ENCODE measurements at places on chromosomes 1 and 21. TPM values are rescaled to one million over a fixed set of nuclear protein-coding genes. Genes with fewer than 3 reads are reported as not detected.
A peak's percentile ranks its signal among the peaks of the same experiment; 100 is the strongest.

GRCh38 chr1:211587123-211587522 lies 8.2 kb upstream of the SLC30A1 start:
- no peak overlapping the region for H3K27ac ChIP-seq
- H3K27me3 ChIP-seq = no peaks in the 10 kb centered on the region
- no peak for DNase-seq
- H3K36me3 ChIP-seq = no peaks in the 10 kb centered on the region

DNA sequence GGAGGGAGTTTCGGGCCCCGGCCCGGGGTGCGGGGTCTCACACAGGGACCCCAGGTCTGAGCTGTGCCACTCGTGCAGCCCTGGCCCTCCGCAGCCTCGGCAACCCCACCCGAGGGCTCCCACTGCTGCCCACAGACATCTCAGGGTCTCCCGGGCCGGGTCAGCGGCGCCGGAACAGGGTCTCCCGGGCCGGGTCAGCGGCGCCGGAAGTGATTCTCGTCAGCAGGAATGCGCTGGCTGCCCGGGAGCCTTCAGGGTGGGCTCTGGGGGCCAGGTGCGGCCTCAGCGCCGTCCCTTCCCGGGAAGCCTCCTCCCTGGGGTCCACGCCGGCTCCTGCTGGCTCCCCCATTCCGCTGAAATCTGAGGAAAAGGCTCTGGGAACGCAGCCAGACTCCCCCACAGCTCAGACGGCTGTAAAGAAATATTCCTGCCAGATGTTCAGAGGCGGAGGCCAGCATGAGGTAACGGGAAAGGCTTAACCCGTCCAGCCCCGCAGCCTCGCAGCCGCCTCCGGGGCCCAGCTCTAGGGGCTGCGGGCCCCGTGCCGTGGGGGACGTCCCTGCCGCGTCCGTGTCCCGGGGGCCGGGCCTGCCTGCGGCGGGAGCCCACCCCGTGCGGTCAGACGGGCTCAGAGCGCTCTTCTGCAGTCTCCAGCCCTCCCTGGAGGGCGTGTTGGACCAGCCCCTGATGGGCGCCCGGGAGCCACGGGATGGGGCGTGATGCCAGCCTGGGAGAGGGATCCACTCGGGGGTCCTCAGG lies 8.7 kb upstream of the COL6A1 start:
- H3K27ac ChIP-seq = no peak overlapping the region
- peak overlapping the region; percentile 88 for H3K4me3 ChIP-seq
- H3K27me3 ChIP-seq = peaks cover 68% of the 10 kb centered on the region
- DNase-seq = no peak

- H3K4me1 ChIP-seq = no peaks in the 10 kb centered on the region
- no peak for DNase-seq
- peaks cover 25% of the 10 kb centered on the region for H3K27me3 ChIP-seq
Observed at GRCh38 chr1:20090119-20090518, 20.1 kb downstream of the PLA2G5 start.

DNA sequence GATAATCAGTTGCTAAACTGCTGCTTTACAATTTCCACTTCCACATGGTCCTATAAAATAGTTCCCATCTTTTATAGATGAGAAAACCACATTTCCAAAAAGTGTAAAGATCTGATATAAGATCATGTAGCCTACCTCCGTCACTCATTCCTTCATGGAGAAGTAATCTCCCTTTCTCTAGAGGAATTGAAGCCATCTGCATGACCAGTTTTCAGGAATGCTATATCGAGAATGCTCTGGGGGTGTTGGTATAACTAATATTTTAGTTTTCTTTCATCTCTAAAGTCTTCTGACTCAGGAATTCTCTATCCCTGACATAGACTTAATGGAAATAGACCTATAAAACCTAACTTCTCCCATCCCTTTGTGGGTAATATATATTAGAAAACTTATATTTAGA lies 173.0 kb upstream of the UBE2U start:
- no peaks in the 10 kb centered on the region for H3K4me1 ChIP-seq
- no peak overlapping the region for H3K27ac ChIP-seq
- no peak overlapping the region for H3K4me3 ChIP-seq
- peaks cover 8% of the 10 kb centered on the region for H3K27me3 ChIP-seq

DNA sequence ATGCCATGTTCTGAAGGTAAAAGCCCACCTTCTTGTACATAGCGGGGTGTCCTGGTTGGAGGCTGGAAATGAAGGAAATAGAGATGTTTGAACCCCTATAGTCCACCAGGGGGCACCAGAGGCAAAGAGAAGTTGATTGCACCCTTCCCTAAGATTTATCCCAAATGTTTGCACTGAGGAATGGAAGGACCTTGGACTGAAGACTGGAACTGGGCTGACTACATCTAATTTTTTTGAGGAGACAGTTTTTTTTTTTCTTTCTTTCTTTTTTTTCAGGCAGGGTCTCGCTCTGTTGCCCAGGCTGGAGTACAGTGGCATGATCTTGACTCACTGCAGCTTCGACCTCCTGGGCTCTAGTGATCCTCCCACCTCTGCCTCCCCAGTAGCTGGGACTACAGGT lies 55.3 kb upstream of the EIF4G3 start:
- H3K36me3 ChIP-seq = peaks cover 16% of the 10 kb centered on the region
- no peak overlapping the region for H3K4me3 ChIP-seq
- DNase-seq = no peak
- no peak overlapping the region for H3K27ac ChIP-seq
- H3K27me3 ChIP-seq = no peaks in the 10 kb centered on the region
- no peaks in the 10 kb centered on the region for H3K4me1 ChIP-seq

DNA sequence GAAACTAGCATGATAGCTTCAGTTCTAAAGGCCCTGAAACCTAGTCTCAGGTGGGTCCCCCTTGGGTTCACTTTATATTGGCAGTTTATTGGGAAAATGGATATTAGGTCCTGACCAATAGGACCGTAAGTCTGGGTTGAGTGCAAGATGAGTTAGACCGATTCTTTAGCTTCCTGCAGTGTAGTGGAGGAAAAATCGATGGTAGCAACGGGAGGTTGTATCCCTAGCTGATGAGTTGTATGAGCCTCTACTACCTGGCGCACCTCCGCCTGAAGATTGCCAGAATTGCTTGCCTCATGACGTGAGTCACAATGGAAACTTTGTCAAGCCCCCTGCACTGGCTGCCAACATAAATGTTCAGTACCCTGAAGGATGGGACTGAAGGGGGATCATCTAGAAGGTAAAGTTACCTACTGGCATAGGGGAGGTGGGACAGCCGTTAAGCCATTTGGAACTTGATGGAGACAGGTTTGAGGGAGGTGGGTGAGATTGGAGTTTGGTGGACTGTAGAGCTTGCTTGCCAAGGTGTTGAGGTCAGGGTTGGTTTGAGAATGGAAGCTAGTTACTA lies 3.9 kb downstream of the RCC1 start:
- H3K27me3 ChIP-seq = no peaks in the 10 kb centered on the region
- H3K27ac ChIP-seq = peak overlapping the region; percentile 77
- peaks cover 37% of the 10 kb centered on the region for H3K4me1 ChIP-seq
- no peak for DNase-seq
- H3K36me3 ChIP-seq = peaks cover 4% of the 10 kb centered on the region
- H3K4me3 ChIP-seq = peak overlapping the region; percentile 36

DNA sequence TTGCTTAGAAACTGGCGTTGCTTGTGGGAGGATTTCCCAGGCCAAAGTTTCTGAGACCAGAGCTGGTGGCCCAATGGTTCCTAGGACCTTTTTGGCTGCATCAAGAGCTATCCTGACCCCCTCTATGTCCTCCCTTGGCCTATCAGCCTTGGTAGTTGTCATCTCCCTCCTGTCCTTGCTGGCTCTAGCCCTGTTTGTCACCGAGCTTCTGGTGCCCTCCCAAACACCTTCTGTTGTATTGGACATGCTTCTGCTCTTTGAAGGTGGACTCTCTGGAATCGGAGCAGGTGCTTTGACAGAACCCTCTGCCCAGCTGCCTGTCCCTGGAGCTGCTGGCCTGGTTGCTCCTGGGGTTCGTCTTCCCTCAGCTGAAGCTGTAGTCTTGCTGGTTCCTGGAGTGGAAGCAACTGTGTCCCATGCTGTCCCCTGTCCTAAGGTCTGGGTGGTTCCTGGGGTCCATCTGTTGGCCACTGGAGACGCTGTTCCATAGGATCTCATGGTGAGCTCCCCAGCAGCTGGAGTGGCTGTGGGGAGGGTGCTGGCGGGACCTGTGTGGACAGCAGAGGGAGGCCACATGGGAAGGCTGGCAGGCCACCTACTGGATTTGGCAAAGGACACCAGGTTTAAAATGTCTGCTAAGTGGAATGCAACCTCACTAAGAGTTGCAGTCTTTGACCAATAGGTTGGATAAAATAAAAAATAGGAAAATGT lies 9.4 kb downstream of the FCAMR start:
- H3K27me3 ChIP-seq = no peaks in the 10 kb centered on the region
- H3K27ac ChIP-seq = no peak overlapping the region
- no peaks in the 10 kb centered on the region for H3K36me3 ChIP-seq
- no peak for DNase-seq

DNA sequence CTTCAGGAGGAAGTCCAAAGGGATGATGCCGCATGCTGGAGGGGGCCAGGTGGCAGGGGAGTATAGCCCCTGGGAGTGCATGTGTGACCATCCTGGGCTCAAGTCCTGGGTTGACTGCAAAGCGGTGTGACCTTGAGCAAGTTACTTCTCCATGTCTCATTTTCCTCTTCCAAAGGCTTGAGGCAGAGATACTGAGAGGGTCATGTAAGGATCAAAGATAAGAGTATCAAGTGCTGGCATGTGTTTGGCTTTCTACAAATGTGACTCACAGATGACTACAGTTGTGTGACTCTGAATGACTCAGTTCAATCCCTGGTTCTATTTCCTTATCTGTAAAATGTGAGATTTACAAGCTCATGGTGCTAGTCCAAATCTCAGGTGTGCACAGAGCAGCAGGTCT lies 26.1 kb downstream of the PROK1 start:
- no peak overlapping the region for H3K27ac ChIP-seq
- H3K27me3 ChIP-seq = no peaks in the 10 kb centered on the region
- H3K4me3 ChIP-seq = no peak overlapping the region
- H3K36me3 ChIP-seq = no peaks in the 10 kb centered on the region
- DNase-seq = no peak

DNA sequence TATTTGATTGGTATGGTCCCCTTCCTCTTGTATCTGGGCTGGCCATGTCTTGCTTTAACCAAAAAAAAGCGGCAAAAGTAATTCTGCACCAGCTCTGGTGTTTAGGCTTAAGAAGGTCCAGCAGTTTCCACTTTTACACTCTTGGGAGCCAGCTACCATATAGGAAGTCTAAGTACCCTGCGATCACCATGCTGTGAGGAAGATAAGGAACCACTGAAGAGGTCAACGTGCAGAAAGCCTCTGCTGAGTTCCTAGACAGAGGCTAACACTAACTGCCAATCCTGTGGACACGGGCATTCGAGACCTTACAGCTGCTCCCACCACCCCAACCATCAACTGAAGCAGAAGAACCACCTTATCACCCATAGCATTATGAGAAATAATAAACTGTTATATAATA lies 331.4 kb downstream of the VAV3 start:
- H3K36me3 ChIP-seq = no peaks in the 10 kb centered on the region
- H3K27ac ChIP-seq = no peak overlapping the region
- H3K27me3 ChIP-seq = no peaks in the 10 kb centered on the region
- DNase-seq = no peak
- H3K4me1 ChIP-seq = no peaks in the 10 kb centered on the region

C1orf115 gene
- total RNA-seq = 1.6 TPM

BARHL2 gene
- not detected for total RNA-seq

NR1I3 gene
- not detected for total RNA-seq

CHODL gene
- not detected for total RNA-seq

CRNN gene
- not detected for total RNA-seq

Measured in T-cell (primary cell).